ENCODE measurements at places on chromosomes 16 and 17.

DNA sequence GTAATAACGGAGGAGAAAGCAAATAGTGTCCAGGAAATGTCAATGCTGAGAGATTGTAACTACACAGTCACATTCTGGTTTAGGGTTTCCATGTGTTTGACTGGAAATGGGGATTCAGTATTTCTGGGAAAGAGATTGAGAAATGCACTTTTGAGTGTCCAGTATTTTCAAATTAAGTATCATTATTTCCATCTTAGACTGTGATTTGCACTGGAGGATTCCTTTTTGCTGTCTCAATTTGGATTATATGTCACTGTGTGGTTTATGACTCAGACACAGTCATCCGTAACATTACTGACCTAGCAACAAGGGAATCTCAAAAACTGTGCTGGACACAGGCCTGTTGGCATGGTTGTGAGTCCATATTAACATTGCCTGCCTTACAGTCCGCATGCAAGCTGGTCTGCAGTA, 681.4 kb downstream of the CDH11 start:
- no peak for DNase-seq

- DNase-seq: peak; percentile 34
These were observed 671 bp downstream of the DGKE start for GRCh38 chr17:56834380-56835263.

DNA sequence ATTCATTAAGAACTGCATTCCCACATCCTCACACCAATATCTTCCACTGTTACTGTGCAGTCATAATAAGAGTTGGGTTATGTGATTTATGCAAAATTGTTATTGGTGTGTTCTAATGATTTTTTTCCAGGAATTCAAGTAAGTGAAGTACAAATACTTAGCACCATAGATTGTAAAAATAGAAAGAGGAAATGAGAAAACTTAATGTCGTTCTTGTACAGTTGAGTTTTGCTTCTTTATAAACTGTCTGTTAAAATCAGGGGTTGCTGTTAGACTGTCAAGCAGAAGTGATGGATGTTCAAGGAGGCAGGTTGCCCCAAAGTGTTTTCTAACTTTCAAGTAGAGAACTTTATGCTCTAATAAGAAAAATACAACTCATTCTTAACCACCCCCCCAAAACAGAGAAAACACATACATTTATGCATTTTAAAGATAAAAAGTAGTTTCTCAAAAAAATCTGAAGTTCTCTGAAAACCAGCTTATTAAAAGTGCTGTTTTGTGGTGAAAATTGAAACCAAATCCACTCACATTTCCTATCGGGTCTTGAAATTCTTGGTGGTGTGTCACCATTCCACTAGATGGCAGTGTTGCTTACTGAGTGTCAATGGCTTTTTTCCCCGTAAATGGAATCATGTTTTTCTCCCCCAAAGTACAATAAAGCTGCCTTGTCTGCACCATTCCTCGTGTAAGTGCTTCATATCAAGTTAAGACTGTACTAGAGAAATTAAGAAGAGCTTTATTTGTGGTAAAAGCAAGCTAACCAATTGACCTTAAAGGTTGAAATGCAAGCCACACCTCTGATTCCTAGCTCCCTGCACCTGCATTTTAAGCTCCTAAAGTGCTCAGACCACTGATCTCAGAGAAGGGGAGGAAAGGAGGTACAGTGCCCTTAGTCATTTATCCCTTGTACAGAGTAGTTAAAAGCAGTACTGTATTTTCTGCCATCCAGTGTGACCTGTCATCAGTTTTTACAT, 4.7 kb upstream of the IGSF6 start:
- DNase-seq: peak; percentile 15

GRCh38 chr16:73616166-73616753, 568.3 kb upstream of the ZFHX3 start:
- DNase-seq: no peak

GRCh38 chr17:51725185-51725584, 433.3 kb downstream of the CA10 start:
- DNase-seq: no peak

DNA sequence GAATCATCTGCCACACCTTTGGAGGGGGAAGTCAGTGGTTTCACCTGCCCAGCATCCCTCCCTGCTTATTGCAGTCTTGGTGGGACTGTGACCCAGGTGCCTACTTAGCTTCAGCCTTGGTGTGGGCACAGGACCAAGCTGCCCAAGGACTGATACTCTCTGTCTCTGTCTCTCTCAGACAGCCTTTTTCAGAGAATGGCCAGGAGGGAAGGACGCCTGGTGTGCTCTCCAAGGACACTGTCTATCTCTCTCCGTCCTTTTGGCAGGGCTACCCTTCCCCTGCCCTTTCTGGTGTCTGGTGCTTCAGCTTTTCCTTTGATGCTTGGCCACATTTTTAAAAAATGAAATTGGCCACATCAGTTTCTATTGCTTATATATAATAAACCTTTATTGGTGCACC, 19.6 kb downstream of the PIK3R6 start:
- no peak for DNase-seq

GRCh38 chr17:35906191-35906925, 24.2 kb downstream of the RDM1 start:
- no peak for DNase-seq

GRCh38 chr17:74454197-74455024, 12.0 kb upstream of the CD300A start:
- peak; percentile 31 for DNase-seq
